Activated CD4-positive, alpha-beta T cell treated with anti-CD3 and anti-CD28 coated beads, Interleukin-2, amount 50 U/mL, for 48 hours (primary cell): ENCODE measurements at places on chromosomes 3 and 15.

GRCh38 chr3:188264226-188265207 is 110.6 kb downstream of the LPP start:
- DNase-seq = no peak

DNA sequence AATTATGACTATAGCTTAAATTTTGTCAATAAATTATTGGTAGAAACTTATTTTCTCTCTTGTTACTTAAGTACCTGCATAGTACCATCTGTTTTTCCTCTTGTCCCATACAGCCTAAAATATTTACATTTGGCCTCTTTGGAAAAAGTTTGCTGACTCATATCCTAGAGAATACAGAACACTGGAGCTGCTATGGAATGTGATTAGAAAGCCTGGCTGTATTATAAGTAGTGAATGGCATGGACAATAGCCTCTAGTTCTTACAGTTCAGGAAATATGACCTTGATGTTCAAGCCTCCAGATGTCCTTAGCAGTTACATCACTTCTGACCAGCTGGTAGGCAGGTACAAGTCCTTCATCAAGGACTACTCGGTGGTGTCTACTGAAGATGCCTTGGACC is 28.3 kb downstream of the ST8SIA2 start:
- DNase-seq = no peak

GRCh38 chr15:72195101-72195511 is 2.5 kb downstream of the GRAMD2A start:
- no peak for DNase-seq

DNA sequence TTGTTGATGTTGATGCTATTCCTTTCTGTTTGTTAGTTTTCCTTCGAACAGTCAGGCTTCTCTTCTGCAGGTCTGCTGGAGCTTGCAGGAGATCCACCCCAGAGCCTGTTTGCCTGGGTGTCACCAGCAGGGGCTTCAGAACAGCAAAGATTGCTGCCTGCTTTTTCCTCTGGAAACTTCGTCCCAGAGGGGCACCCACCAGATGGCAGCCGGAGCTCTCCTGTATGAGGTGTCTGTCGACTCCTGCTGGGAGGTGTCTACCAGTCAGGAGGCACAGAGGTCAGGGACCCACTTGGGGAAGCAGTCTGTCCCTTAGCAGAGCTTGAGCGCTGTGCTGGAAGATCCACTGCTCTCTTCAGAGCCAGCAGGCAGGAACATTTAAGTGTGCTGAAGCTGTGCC is 303.2 kb downstream of the ZIC1 start:
- no peak for DNase-seq

- DNase-seq = no peak
These were observed 46.8 kb downstream of the MGLL start for GRCh38 chr3:127775398-127776109.

DNA sequence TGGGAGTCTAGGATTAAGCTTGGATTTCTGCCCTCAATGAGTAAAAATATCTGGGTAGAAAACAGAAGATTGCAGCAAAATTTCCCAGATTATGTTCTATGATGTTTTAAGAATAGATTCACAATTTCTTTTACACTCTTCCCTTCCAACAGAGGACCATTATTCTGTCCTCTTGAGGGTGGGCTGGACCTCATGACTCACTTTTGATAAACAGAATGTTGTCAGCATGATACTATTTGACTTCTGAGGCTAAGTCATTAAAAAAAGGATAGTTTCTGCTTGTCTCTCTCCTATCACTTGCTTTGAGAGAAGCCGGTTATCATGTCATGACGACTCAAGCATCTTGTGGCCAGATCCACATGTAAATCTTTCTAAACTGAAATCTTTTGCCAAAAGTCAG is 396.2 kb upstream of the CDIN1 start:
- no peak for DNase-seq

DNA sequence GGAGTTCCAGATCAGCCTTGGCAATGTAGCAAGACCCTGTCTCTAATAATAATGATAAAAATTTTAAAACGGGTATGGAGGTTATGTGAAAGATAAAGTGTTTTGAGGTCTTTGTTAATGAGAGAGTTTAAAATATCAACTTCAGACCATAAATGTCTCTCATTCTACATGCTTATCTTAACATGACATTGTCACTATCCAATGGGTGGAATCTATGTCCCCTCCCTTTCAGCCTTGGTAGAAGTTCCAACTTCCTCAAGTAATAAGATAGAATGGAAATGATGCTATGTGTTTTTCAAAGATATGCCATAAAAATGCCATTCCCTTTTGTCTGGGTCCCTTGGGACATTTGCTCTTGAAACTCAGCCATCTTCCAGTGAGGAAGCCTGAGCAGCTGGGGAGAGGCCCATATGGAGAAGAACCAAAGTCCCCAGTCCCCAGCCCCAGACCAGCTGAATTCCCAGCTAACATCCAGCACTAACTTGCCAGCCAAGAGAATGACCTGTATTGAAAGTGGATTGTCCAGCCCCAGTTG is 17.0 kb downstream of the RPSA start:
- no peak for DNase-seq

DNA sequence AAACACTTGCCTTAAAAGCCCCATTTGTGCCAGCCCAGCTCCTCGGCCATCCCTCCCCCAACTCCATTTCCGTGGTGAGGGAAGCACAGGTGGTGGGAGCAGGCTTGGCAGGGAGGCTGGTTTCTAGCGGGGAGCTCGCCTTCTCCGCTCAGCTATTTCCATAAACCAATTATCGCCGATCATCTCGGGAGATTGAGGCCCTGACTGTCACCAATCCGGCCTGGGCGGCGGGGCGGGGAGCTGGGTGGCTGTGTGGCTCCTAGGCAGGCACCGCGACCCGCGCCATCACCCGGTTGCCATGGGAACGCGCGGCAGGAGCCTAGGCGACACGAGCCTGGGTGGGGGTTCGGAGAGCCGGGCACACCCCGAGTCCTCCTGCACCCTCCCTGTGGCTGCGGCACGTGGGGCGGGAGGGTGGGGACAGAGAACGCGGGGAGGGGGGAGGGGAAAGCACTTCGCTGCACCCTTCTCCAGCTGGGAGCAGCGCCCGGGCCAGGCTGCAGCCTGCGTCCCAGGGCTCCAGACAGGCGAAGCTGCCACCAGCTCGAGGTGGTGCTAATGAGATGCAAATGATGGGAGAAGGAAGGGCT is 9.3 kb downstream of the CCDC33 start:
- DNase-seq = peak; percentile 17
